CD4-positive, alpha-beta memory T cell (primary cell): ENCODE measurements at places on chromosomes 7 and 10. TPM values are rescaled to one million over a fixed set of nuclear protein-coding genes. Genes with fewer than 3 reads are reported as not detected.

- no peak for DNase-seq
These were observed 105.1 kb downstream of the WDFY4 start for GRCh38 chr10:48789486-48790456.

DNA sequence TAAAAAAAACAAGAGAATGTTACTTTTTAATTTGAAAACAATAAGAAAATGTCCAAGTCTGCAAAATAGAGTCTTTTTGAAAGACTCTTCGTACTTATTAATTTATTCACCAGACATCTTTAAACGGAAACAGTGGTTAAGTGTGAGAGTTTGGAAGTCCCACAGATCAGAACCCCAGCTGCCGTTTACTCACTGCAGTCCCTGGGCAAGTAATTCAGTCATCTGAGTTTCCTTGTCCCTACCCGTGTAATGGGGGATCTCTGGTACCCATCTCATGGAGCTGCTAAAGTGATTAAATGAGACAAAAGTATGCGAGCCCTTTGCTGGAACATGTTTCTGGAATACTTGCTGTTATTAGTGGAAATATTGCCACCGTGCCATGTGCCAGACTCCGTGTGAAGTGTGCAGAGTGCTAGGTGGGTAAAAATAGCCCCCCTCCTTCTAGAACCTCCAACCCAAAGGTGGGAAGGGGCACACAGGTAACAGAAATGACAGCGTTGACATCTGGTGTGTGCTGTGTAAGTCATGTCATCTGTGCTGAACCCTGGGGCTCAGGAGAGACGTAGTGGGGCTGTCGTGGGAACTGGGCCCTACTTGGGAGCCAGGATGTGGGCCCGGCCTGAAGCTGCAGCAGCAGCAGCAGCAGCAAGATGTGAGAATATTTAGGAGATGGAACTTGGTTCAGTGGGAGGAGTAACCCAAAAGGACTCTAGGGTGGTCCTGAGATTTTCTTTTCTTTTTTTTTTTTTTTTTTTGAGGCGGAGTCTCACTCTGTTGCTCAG, 140.5 kb downstream of the CUX1 start:
- DNase-seq = no peak

The PAX4 gene
- total RNA-seq = not detected

GRCh38 chr7:87316097-87316700, 29.3 kb upstream of the CROT start:
- DNase-seq = no peak

GRCh38 chr7:22082553-22082885, 136.8 kb upstream of the CDCA7L start:
- no peak for DNase-seq

DNA sequence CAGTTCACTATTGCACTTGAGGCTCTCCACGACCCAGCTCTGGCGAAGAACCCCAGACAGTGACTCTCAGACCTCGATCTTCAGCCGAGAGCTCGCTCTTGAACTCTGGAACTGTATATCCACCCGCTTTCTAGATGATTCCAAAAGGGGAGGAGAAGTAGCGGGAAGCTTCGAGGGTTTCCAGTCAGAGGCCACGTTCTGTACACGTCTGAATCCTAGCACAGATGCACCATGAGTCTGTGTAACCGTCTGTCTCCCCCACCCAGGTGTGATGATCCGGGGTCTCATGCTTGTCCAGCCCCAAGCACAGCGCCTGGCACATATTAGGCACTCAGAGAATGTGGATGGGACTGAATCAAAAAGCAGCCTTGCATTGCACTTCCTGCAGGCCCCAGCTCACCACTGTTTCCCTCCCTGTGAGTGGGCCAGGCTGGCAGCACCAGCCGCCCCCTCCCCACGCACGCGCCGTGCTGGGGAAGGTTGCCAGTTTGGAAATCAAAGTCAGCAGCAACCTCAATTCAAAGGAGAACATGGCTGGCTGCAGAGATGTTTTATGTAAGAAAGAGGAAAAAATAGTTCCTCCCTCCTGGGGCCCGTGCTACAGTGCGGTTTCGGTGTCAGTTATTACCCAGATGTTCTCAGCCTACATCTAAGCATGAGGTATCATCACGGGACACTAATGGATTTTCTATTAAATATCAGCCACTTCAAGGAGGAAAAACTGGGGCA, 5.7 kb downstream of the GRID2IP start:
- DNase-seq = no peak

GRCh38 chr7:22150221-22150620, 204.5 kb upstream of the CDCA7L start:
- no peak for DNase-seq

DNA sequence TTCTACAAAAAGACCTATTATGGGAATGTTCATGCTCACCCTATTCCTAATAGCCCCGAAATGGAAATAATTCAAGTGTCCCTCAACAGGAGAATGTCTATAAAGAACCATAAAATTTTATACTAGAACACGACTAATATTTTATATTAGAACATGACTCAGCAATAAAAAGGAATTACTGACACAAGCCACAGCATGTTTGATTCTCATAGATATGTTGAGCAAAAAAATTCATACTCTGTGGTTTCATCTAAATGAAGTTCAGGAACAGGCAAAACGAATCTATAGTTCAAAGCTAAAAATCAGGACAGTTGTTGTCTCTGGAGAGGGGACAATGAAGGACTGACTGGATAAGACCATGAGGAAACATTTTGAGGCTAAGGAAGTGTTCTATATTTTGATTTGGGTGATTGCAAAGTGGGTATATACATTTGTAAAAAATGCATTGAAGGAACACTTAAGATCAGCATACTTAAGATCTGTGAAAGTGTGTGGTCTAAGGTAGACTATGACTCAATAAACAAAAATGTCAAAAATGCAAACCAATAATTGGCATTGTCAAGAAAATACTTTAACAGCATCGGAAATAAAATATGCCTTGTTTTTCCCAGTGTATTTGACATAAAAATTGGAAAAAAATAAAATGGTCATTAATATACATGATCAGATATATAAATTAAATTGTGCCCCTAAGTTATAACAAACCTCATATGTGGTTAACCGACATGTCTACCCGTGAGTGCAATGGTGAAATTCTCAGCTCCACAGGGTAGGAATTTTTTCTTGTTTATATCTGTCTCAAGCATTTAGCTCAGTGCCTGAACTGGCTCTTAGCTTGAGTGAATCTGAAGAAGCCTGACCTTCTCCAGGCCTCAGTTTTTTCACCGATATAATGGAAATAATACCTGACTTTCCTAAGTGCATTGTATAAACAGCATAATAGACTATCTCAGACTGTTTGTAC, 124.9 kb upstream of the CTTNBP2 start:
- DNase-seq = no peak

The INMT gene
- 0.87 TPM for total RNA-seq

GRCh38 chr7:102279537-102280400, 6.9 kb upstream of the SH2B2 start:
- DNase-seq = peak; percentile 57

The SFRP4 gene
- total RNA-seq = not detected

The MUC12 gene
- not detected for total RNA-seq

GRCh38 chr10:52185256-52185655, 128.8 kb upstream of the DKK1 start:
- DNase-seq = no peak

The PRLHR gene
- total RNA-seq = not detected

DNA sequence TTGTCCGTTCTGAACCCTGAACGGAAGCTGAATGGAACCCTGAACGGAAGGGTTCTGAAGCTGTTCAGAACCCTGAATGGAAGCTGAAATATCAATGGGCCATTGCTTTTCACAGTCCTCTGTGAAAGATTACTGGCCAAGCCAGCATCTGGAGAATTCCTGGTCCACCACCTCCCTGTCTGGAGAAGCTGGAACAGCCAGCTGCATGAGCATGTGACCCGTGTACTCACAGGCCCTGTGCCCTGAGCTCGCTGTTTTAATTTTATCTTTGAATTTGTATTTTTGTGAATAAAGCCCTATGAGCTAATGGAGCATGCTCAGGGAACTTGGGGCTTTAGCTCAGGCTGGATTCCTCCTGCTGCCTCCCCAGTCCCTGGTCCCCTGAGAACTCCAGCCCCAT, 37.2 kb downstream of the HTRA1 start:
- no peak for DNase-seq

The ZNF853 gene
- total RNA-seq = 2.2 TPM

The VSTM4 gene
- total RNA-seq = not detected

DNA sequence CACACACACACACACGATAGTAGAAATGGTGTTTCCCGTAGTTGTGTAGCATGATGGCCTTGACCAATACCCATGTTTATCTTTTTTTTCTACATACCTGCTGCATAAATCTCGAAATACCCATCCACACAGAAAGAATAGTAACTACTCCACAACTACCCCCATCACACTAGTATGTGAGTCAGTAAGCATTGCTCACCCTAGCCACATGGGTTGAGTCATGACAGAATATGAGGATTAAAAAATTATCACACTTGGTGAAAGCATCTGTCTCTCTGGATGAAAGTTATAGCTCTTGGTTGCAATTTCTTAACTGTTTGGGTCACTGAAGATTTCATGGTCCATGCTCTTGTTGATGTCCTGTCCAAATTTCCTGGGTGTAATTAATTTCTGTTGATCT, 103.4 kb upstream of the MDFIC start:
- no peak for DNase-seq

DNA sequence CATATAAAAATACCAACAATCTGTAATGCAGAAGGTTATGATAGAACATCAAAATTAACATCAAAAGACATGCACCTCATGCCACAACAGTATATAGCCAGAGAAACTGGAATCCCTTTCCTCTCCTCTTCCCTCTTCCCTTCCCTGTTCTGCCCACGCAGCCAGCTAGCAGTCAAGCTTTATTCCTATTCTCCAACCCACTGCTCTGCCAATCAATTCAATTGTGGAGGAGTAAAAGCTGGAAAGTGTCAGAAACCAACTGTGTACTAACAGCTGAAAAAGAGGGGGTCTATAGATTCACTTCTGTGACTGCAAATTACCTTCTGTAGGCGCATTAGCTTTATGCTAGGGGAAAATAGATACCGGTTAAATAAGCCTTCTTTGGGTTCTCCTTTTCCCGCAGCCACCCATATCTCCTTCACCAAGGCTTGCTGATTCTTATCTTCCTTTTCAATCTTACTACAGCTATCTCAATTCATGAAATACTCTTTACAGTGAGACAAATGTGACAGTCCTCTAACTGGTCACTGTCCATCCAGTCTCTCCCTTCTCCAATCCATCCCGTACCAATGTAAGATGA, 16.3 kb downstream of the ABI1 start:
- DNase-seq = no peak

DNA sequence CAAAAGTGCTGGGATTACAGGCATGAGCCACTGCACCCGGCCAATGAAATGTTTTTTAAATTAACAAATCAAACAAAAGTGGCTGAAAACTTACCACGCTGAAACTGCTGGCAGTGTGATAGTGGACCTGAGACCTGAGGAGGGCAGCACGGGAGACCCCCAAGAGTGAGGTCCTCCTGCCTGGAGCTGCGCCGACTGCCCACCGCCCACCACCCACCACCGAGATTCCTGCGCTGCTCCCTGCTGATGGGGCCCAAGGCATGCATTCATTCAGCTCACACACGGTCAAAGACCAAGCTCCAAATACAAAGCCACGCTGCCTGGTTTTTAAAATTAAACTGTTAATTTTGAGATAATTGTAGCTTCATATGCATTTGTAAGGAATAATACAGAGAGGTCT, 16.4 kb upstream of the LARP4B start:
- DNase-seq = no peak

GRCh38 chr10:71725998-71726579, 6.5 kb upstream of the C10orf105 start:
- peak; percentile 41 for DNase-seq

DNA sequence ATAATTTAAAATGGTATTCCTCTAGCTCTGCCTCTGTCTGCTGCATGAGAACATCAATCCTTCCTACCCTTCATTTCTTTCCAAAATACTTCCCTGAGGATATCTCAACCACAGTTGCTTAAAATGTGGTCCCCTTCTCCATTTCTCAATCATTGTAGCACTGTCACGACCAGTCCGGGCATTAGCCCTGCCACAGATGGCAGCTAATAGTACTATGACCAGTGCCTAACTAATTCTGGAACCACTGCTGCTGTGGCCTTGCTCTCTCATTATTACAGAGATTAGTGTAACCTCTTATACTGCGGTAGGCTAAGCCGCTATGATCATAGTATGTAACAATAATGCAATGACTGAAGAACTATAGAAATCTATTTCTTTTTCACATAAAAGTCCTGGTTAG, 66.0 kb downstream of the REEP3 start:
- no peak for DNase-seq

DNA sequence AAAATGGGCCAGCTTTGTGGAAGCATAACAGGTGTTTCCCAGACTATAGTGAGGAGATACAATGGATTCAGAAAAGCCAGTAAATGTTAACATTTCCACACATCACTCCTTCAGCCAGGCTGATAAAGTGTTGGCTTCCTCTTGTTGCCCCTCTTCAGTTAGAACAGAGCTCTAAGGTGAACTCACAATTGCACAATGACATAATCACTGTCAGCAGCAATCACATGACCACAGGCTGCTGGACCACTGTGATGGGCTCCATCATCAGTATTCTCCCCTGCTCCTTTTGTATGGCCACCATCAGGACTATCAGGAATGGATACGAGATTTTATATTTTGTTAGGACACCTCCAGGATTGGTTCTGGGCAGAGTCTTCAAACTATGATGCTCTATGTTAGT, 849.4 kb upstream of the GHITM start:
- no peak for DNase-seq

DNA sequence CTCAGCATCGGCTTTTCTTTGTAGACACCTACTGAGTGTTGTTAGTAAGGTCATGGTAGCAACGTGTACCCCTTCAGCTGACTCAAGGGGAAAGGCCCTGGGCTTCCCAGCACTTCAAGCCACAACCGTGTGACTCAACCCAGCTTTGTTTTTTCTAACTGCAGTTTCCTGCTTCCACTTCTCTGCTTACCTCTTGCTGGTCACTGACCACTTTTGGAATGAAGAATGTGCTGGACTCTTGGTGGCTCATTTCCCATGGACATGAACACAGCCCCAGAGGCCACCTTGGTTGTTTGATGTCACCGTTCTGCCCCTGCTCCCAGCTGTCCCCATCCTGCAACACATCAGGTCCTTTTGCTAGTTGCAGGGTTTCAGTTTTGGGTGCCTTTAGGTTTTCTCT, 69.5 kb upstream of the ZNF438 start:
- no peak for DNase-seq

DNA sequence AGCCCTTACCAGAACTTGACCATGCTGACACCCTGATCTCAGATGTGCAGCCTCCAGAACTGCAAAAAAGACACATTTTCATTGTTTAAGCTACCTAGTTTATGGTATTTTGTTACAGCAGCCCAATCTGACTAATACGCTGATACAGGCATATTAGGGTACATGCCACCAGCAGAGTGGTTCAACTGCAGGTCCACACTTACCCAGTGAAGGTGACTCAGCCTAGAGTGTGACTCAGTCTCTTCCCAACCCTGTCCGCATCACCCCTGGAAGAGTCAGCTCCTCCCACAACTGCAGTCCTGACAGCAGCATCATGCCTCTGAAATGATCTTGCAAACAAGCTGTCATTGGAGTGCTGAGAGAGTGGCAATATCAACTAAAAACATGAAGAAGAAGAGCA, 30.8 kb upstream of the GOT1 start:
- DNase-seq = no peak
